ENCODE measurements at places on chromosomes 6 and 20.

DNA sequence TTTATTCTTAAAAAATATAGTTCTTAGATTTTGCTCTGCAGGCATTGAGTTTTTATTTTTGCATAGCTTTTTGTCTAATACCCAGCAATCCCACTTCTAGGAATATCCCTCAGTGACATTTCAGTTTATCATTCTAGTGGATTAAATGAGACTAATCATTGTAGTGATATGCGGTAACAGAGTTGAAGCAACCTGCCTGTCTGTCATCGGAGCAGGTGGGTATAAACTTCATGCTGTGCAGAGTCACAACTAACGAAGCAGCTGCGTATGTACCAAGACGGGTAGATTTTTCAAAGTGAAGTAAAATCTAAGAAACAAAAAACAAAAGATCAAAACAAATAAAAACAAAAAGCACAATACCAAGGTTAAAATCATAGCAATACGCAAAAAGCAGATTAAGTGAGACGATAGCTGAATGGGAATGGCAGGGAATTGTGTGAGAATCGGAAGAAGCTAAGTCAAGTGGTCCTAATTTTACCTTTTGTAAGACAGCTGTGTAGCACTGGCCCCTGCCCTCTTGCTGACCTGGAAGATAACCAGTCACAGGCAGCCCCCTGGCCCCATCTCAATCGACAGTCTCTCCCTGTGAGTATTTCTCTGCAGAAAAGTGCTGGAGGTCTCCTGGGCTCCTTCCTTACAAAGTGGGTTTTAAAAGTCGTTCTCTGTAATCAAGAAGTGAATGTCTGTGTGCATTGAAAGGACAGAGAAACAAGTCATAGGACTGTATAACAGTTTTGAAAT, 169.2 kb downstream of the OR2B2 start:
- DNase-seq, result no peak

- no peak for DNase-seq
Observed at GRCh38 chr6:110544472-110544871, 68.1 kb upstream of the SLC22A16 start.

- DNase-seq, result no peak
Observed at GRCh38 chr20:20487811-20488210, 119.9 kb downstream of the INSM1 start.

DNA sequence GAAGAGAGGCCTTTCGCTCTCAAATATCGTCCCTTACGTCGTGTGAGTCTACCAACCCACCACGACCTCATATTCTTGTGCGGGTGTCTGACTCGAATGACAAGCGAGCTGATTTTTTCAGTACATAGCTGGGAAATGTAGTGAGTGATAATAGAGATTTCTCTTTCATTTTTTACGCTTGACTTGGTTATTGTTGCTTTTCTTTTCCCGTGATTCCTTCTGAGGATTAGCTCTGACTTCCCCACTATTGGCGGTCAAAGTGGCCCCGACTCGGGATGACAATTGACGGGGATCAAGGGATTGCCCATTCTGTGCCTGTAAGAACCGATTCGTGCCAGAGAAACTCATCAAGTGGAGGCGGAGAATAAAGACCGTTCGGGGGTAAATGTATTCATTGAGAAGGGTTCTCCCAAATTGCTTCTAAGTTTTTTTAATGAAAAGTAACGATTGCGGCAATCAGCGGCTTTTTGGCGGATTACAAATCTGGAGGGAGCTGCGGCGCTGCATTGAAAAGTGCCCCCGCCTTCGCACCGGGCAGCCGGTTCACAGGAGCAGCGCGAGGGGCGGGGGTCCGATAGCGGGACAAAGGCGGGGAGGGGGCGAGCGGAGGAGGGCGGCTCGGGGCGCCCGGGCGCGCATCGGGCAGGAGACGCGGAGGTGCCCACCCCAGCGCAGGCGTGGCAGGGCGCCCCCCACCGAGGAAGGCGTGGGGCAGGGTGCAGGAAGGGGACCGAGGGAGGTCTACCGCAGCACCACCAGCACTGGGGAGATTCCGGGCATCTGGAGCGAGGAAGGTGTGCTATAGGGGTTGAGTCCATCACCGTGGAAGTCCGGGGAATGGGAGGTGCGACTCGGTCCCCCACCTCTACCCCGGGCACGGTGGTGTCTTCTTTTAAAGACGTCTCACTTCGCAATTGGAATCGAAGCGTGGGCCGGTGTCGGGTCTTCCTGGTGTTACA, 44.5 kb upstream of the OSTM1 start:
- peak; percentile 13 for DNase-seq

DNA sequence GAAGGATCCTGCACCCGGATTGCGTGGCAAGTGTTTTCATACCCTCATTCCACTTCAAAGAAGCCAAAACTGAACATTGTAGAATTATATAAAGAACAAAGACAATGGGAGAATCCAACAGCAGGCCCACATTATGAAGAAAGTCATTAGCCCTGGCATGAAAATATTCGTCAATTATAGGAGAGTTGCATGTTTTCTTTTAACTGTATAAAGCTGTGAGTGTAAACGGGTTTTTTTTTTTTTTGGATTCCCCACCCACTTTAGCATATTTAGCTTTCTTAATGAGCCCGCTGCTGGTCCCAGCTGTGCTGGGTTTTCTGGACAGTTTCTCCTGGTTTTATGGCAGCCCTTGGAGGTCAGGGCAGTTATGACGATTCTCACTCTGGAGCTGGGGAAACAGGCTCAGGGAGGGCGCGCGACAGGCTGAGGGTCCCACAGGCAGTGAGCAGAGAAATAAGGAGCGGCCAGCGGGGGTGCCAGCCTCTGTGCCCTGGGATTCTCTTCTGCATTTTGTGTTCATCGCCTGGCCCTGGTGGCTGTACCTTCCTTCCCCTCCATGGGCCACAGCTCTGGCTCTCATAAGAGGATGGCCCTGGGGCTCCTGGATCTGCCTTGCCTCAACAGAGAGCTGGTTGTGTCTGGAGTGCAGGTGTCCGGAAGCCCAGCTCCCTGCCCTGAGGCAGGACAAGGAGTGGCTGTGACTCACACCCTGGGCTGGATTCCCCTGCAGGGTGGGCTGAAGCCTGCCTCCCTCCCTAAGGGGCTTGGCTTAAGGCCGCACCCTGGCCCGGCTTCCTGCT, 24.1 kb upstream of the SULF2 start:
- DNase-seq, result no peak

DNA sequence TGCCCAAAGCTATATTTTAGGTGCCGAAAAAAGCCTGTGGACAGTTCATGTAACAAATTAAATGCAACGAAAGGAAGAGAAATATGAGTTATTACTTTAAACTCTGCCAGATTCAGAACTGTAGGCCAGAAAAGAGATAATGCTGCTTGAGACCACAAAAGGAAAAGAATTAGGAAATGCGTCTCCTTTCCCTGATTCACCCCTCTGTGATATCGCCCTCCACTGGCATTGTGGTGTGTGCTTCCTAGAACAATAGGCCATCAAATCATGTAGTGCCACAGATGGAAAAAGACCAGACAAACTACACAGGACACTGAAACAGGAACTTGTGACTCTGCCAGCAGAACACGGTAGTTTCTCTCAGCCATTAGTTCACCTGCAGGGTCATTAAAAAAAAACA, 14.7 kb upstream of the LAMA4 start:
- DNase-seq, result no peak
